Umbilical cord (tissue), 2 donors: ENCODE measurements at places on chromosomes 7 and 10. TPM values are rescaled to one million over a fixed set of nuclear protein-coding genes. Genes with fewer than 3 reads are reported as not detected.

- no peak for DNase-seq
Measured at GRCh38 chr10:86732771-86733170, 23.6 kb upstream of the BMPR1A start.

GRCh38 chr10:43208147-43209073 is 58.5 kb downstream of the RASGEF1A start:
- DNase-seq, result no peak

DNA sequence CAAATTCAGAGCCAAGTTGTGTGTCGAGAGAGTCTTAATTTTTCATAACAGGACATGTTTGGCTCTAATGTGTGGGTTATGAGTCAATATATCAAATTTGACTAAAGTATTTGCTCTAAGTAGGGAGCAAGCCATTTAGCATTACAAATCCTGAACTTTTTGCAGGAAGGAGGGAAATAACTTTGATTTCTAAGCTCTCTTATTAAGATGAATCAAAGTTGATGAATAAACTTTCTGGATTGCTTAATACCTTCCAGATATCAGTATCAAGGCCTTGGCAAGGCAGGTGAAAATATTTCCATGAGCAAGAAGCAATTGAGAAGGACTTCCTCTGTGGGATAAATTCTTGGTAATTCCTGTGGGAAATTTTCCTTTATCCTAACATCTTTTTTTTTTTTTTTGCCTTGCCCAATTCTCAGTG is 258.8 kb downstream of the AHR start:
- DNase-seq, result peak; percentile 79

The CPXM2 gene
- total RNA-seq, result 122 TPM

The PRPS1L1 gene
- 3.9 TPM for total RNA-seq

GRCh38 chr7:105835441-105835840 is 41.0 kb downstream of the ATXN7L1 start:
- no peak for DNase-seq

DNA sequence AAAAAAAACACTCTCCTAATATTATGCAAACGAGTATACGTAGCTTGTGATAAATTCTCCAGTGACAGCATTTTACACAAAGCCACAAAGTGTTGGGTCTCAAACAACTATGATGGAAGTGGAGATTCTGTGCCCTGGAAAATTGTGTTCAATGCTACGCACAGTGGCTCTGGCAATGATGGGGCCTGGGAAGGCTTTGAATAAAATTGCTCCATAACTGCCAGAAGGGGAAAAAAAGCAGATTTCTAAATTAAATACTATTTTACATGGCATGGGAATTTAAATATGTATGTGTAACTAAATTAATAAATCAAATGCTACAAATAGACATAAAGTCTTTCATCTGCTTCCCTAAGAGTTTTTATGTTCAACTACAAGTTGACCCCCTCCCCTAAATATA is 306.7 kb downstream of the GRID1 start:
- DNase-seq, result no peak

The BEND7 gene
- 7.5 TPM for total RNA-seq
